Amygdala (tissue), 56 donors: ENCODE measurements at places on chromosomes 12 and 14.
A peak's percentile ranks its signal among the peaks of the same experiment; 100 is the strongest.

DNA sequence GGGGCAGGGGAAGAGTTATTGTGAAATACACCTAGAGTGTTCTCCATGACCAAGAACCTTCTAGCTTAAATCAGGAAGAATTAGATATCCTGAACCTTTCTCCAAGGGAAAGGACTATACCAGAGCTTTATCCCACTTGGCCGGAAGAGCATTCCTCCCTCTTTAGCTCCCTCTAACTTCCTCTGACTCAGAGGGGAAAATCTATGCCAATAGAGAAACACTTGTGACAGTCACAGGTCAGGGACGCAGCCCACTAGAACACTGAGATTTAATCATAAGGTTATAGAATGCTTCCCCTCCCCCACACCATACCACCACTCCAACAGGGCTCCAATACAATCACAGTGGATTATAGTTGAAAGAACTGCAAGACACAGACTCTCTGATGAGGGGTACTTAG lies 55.4 kb upstream of the RFX4 start:
- no peak for DNase-seq

DNA sequence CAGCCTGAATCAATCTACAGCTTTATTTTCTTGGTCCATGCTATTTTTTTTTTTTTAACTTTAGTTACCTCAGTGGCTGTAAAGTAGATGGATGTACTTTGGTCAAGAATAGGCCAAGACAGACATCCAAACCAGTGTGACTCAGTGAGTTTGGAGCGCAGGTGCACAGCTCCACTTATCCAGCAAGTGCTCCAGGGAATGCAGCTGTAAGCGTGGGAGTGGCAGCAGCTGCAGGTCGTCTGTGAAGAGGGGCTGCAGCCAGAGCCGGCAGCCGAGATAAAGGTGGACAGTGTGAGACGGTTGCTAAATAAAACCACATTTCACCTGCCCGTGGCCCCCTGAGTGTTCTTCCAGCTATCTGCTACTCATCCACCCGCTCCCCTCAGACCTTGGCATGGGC lies 1018.7 kb downstream of the AACS start:
- no peak for DNase-seq

DNA sequence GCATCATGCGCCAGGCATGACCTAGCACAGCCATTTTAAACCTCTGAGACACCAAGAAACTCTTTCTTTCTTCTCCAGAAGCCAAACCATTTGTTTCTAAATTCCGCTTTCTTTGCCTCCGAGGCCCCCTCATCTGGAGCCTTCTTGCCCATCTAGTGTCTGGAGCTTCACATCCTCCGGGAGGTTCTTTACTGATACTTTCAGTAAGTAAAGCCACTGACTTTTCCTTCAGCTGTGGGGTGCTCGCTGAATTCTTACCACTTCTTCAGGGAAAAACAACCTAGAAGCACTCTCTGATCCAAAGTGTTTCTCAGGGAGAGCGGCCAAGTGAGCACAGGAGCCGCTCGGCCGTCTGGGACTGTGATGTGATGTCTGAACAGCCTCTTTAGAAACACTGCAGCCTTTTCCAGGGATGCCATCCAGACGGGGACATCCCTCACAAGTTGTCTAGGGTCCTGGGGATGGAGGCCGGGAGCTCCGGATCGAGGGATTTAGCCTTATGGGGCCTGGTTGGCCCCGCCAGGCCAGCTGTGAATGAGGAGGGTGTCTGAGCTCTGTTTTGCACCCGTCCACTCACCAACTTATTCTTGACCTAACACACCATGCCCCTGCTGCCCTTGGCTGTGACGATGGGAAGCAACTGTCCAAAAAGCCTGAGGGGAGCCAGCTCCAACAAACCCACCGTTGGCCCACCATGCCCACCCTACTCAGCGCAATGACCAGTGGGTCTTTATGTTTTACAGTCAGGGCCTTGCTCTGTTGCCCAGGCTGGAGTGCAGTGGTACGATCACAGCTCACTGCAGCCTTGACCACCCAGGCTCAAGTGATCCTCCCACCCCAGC lies 160.6 kb downstream of the ZFP36L1 start:
- no peak for DNase-seq

- DNase-seq, result no peak
These were observed 244.0 kb upstream of the AMIGO2 start for GRCh38 chr12:47323802-47324201.

DNA sequence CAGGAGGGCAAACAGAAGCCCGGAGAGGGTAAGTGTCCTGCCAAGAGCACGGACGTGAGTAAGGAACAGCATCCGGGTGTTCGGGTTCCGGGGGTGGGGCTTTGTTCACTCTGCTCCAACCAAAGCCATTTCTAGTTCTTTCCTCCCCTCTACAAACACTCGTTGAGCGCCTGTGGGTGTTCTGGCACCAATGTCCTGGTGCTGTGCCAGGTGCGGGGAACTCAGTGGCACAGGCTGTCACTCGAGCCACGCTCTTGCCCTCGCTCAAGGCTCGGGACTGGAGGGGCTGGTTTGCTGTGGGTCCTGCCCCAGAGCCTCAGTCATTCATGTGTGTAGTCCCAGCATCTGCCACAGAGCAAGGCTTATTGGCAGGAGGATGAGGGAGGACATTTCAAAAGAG lies 157.5 kb downstream of the CALM1 start:
- DNase-seq, result peak; percentile 53

GRCh38 chr12:56391721-56392120 lies 29.1 kb upstream of the APOF start:
- no peak for DNase-seq

DNA sequence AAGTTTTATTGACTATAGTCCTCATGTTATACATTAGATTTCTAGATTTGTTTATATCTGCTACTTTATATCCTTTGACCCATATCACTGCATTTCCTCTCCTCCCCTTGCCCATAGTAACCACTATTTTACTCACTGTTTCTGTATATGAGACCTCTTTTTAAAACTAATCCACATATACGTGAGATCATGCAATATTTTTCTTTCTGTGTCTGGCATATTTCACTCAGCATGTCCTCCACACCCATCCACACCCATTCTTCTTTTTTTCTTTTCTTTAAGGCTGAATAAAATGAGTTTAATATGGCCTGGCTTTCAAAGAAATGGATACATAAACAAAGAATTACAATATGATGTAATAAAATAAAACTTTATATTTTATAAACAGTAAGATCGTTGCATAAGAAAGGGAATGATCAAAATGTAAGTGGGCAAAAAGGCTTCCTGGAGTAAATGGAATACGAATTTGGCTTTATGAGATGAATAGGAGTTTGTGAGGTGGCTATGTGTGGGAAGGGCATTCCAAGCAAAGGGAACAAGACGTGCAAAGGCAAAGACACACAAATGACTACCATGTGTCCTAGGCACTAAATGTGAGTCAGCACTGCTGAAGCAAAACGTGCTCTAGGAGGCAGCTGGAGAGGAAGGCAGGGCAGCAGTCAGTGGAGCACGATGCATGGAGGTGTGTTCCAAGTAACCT lies 53.2 kb upstream of the HIF1A start:
- DNase-seq, result no peak

- no peak for DNase-seq
These were observed 2.7 kb downstream of the HECTD1 start for GRCh38 chr14:31204593-31205534.

- DNase-seq, result no peak
These were observed 22.7 kb upstream of the MGST1 start for GRCh38 chr12:16324772-16325171.

DNA sequence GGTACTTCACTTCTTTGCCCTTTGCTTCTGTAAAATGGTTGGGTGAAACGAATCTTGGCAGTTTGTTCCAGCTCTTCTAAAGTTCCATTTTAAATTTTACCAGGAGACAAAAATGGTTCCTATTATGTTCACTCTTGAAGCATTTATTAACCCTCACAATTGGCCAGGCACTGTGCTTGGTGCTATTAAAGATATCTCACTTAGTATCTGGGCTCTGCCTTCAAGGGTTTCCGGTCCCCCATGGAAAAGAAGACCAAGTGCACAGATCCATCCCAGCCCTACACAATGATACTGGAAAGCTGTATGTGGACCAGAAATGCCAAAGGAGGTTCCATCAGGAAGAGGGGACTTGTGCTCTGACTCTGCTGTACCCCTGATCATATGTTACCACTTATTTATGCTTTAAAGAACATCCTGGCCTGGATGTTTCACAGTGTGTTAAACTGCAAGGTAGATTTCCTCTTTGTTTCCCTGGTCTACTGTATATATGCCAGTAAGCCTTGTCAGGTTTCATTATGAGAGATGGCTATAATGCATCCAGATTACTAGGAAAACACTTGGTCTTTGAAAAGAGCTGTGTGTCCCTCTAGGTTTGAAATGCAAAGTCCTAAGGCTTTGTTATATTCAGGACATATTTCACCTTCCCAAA lies 154.8 kb downstream of the PRKCH start:
- DNase-seq, result no peak

- DNase-seq, result no peak
These were observed 216.6 kb upstream of the C14orf180 start for GRCh38 chr14:104362761-104363605.

DNA sequence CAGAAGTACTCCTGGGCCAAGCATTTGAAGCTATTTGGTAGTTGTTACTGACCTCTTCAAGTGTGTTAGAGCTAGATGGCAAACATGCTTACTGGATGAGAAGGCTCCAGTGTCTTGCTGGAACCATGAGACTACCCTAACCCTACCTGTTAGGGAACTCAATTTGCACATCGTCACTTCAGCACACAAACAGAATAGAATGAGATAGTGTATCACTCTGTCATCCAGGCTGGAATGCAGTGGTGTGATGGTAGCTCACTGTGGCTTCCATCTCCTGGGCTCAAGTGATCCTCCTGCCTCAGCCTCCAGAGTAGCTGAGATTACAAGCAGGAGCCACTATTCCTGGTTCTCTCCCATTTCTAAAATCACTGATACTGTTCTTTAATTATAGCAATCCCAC lies 417.0 kb upstream of the ATXN7L3B start:
- DNase-seq, result no peak

- DNase-seq, result no peak
These were observed 523.7 kb upstream of the FOXG1 start for GRCh38 chr14:28242895-28243294.

- DNase-seq, result no peak
These were observed 497.4 kb downstream of the FSCB start for GRCh38 chr14:44009642-44010041.

GRCh38 chr12:124544311-124544970 lies 23.0 kb downstream of the NCOR2 start:
- no peak for DNase-seq

GRCh38 chr12:115975411-115975810 lies 302.1 kb downstream of the MED13L start:
- no peak for DNase-seq

DNA sequence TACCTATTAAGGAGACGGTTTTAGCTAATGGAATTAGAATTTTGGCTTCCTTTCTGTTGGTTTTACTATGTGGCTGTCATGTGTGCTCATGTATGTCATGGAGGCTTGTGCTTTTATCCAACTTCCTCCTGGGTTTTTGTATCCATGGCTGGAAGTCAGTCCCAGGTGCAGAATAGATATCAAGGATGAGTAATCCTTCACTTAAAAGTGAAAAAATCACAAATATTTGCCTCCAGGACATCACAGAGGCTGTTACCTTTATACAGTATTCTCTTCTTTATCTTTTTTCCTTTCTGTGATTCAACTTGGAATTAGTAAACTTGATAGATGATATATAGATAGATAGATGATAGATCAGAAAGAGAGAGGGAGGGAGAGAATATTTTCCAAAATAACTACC lies 706.8 kb downstream of the GALC start:
- DNase-seq, result no peak

DNA sequence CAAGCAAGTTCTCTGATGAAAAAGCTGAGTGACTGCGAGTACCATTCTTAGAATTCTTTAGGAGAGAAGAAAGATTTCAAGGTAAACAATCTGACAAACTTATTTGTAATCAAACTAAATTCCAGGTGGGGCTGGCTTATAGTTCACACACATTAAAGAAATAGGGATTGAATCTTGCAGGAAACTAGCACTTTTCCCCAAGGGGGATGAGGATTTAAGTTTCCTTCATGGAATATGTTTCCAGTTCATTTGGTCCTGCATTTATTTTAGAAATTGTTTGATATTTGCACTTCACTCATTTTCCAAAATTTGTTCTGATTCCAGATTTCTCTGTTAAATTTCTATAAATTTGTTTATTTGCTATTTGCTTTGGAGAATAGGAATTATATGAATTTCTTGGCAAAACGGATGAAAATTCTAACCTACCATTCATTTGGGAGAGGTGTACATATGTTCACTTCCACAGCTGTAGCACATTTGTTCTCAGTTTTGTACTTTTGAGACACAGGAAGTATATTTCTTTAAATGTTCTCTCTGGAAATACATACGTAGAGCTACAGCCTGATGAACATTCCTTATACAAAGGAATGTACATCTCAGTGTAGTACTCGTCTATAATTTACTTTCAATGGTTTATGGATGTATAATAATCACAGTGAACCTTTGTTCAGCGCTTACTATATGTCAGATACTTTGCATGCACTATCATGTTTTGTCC lies 145.5 kb downstream of the AKAP6 start:
- no peak for DNase-seq

GRCh38 chr12:110266980-110267620 lies 13.9 kb upstream of the ATP2A2 start:
- no peak for DNase-seq

GRCh38 chr14:61661471-61662400 lies 33.6 kb upstream of the HIF1A start:
- no peak for DNase-seq

GRCh38 chr14:52429451-52429850 lies 115.3 kb downstream of the PTGER2 start:
- no peak for DNase-seq

GRCh38 chr12:109744986-109745942 lies 31.6 kb downstream of the FAM222A start:
- no peak for DNase-seq

DNA sequence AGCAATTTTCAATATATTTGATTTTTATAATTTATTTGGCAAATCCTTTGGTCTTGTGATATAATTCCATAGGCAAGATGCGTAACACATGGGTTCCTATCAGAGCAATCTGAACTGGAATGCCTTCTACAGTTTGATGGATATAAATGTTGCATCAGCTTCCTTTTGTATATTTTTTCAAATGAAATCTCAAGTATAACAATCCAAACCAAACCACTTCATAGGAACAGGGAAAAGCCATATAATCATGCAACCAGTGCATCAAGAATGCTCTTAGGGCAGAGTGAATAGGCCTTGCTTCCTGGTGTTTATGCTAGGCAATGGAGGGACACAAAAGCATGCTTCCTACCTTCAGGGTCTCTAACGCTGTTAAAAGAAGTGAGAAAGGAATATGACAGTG lies 34.5 kb downstream of the EFCAB11 start:
- DNase-seq, result no peak

- no peak for DNase-seq
These were observed 4.0 kb downstream of the CHD4 start for GRCh38 chr12:6603095-6603567.

GRCh38 chr14:60645126-60645741 lies 4.0 kb downstream of the SIX1 start:
- DNase-seq, result no peak

DNA sequence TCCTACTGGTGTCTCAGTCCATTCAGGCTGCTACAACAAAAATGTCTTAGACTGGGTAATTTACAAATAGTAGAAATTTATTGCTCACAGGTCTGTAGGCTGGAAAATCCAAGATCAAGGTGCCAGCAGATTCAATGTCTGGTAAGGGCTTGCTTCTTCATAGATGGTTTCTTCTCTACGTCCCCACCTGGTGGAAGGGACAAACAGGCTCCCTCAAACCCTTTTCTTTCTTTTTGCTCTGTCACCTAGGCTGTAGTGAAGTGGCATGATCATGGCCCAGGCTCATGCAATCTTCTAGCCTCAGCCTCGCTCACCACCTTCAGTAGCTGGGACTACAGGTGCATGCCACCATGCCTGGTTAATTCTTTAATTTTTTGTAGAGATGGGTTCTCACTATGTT lies 106.8 kb upstream of the RPH3A start:
- DNase-seq, result no peak

- DNase-seq, result no peak
These were observed 10.8 kb upstream of the GYS2 start for GRCh38 chr12:21615431-21615830.
